Calu3 (cell line): ENCODE measurements at places on chromosomes 3 and 15.
A peak's percentile ranks its signal among the peaks of the same experiment; 100 is the strongest.

DNA sequence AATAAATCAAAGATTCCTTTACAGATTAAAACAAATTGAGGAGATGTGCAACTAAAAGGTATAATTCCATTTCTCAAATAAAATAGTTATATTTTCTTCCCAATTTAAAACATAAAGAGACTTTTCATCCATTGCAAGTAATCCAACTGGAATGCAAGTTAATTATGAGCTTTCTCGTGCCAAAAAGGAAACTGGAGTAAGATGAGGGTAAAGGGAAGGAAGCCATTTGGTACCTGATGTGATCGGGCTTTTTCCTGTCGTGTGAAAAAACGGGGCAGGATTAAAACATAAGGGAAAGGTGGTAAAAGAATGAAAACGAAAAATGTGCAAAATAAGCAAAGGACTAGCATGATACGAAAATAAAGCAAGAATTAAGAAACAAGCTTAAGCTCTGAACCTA lies 41.8 kb upstream of the XXYLT1 start:
- no peak for DNase-seq

DNA sequence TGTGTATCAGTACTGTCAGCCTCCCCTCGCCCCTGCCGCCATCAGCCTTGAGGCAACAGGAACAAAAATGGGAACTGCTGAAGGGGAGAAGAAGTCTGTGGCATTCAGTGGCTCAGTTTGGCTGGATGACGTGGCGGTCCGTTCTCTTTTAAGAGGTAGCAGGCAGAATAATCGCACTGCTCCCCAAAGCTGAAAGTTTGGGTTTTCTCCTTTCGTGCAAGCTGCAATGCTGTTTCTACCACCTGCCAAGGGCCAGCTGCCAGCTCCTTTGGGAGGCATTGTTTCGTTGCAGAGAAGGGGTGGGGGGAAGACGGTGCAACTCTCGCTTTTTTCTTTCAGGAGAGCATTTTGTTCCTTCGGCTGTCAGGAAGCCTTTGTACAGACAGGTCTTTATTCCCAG lies 369.6 kb upstream of the RORA start:
- DNase-seq: no peak

DNA sequence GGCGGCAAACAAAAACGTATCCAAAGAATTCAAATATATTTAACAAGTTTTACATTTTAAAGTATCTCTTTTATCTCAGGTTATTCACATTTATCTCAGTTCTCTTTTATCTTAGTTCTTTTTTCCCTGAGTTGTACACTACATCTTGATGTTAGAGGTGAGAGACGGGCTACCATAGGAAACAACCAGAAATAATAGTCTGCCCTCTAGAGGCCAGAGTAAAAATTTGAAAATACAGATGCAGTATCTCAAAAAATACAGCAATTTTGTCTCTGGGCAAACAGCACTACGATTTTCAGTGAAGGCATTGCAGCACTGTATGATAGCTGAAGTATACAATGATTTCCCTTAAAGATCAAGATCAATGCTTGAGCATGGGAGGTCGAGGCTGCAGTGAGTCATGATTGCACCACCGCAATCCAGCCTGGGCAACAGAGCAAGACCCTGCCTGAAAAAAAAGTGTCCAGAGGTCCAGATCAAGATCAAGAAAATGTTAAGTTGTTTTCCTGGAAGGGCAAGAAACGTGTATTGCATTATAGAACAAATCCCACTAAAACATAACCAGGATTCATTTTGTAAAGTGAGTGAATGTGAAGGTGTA lies 82.6 kb upstream of the ATP11B start:
- no peak for DNase-seq

GRCh38 chr3:125013095-125013494 lies 42.7 kb downstream of the HEG1 start:
- no peak for DNase-seq

GRCh38 chr3:42079701-42080452 lies 11.3 kb upstream of the TRAK1 start:
- DNase-seq: peak; percentile 36

DNA sequence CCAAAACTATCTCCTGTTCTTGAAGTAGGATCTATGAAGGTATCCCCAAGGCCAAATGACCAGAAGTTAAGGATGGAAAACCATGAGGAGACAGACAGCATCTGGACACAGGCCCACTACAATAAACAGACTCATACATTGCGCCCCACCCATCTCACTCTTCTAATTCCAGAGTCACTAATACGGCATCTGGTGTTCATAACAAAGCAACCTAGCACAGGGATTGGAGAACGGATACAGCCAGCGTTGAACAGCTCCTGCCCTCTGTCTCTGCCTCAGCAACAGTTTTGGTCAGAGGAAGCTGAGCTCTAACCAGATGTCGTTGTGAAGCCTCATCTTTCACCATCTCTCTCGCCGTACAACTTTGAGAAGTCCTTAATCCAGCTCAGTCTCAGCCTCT lies 44.5 kb upstream of the CCDC80 start:
- no peak for DNase-seq

GRCh38 chr3:98445949-98446406 lies 17.0 kb upstream of the OR5K1 start:
- no peak for DNase-seq

DNA sequence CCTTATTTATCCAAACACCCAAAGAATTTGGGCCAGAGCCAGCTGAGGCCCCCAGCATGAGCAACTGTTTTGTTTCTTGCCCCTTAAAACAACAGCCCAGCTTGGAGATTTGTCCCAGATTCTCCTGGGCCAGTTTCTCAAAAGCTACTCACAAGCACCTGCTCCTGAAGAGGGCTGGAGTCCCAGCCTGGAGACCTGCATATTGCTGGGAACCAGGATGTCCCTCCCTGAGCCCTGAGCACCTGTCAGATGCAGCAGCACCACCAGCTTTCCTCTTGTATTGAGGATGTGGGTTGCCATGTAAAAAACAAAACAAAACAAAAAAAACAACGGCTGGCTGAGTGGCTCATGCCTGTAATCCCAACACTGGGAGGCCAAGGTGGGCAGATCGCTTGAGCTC lies 7.0 kb upstream of the RFT1 start:
- DNase-seq: no peak

DNA sequence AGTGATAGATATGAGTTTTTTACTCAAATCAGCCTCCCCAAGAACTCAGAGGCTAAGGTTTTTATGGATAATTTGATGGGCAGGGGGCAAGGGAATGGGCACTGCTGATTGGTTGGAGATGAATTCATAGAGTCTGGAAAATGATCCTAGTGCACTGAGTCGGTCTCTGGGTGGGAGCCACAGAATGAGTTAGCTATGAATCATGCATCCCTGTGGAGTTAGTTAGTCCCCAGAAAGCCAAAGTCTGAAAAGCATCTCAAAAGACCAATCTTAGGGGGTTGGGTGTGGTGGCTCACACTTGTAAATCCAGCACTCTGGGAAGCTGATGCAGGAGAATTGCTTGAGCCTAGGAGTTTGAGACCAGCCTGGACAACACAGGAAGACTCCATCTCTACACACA lies 516.1 kb downstream of the AGBL1 start:
- DNase-seq: no peak

- DNase-seq: no peak
Measured at GRCh38 chr3:5499404-5499803, 311.9 kb downstream of the EDEM1 start.

DNA sequence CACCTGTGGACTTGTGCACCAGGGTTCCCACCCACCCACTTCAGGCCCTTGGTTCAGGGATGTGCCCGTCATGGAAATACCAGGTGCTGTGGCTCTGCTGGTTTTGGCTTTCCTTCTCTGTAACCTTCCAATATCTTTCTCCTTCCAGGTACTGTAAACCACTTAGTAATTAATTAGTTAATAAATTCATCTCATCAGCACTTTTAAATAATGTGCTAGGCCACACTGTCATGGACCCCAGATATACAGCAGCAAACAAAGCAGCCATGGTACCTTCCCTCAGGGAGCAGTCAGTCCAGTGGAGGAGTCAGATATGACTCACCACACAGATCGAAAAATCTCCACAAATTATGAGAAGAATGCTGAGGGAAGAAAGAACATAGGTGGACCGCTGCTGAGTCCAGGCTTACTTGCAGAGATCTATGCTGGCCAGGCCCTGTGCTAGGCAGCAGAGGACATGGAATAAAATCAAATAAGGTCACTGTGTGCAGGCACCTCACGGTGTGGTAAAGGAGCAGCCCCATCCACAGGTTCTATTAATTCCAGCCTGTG lies 6.8 kb upstream of the GATA2 start:
- no peak for DNase-seq

GRCh38 chr3:4533489-4534443 lies 40.6 kb downstream of the ITPR1 start:
- DNase-seq: no peak

DNA sequence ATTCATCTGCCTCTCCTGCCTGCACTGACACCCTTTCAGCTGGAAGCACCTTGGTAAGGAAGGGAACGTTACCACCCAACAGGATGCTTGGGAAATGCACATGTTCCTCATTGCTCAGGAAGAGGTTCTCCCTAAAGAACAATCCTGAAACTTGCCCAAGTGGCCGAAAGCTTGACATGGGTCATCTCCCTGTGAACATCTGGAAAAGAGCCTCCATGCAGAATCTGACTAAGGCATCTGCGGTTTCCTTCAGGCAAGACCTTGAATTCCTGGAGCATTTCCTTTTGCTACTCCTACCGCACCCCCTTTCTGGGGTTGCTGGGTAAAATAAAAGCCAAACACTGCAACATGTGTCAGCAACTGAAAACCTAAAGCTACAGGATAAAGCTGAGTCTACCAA lies 68.7 kb upstream of the SNRK start:
- no peak for DNase-seq

- DNase-seq: no peak
Measured at GRCh38 chr15:70447521-70447920, 315.8 kb downstream of the UACA start.

GRCh38 chr3:176247191-176247590 lies 950.1 kb downstream of the TBL1XR1 start:
- no peak for DNase-seq

GRCh38 chr3:36221975-36222374 lies 158.3 kb upstream of the STAC start:
- DNase-seq: no peak

DNA sequence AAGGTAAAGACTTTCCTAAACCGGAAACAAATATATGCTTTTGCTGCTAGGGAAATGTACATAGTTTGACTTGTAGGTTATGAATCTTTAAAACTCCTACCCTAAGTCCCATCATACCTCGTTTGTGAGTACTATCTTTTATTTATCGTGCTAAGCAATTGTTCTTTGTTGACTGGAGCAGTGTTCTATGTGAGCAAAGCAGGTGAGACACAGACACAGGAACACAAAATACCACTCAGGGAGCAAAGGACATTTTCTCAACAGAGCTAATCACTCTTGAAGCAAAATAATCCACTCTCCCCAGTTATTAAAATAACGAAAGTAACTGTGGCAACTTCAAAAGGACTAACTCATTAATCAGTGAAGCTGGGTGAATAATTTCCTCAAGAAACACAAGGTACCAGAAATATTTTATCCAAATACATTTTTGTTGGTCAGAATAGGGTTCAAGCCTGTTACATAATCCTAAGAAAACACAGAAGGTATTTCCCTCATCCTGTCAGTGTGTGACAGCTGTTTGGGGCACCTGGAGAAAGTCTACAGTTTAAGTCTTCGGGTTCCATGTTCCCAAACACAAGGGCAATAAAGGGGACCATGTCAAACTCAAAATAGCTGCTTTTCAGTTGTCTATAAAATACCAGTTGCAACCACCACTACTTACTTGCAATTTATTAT lies 407.7 kb downstream of the FOXP1 start:
- DNase-seq: no peak

- DNase-seq: no peak
Measured at GRCh38 chr3:48738926-48739616, 22.1 kb upstream of the IP6K2 start.

DNA sequence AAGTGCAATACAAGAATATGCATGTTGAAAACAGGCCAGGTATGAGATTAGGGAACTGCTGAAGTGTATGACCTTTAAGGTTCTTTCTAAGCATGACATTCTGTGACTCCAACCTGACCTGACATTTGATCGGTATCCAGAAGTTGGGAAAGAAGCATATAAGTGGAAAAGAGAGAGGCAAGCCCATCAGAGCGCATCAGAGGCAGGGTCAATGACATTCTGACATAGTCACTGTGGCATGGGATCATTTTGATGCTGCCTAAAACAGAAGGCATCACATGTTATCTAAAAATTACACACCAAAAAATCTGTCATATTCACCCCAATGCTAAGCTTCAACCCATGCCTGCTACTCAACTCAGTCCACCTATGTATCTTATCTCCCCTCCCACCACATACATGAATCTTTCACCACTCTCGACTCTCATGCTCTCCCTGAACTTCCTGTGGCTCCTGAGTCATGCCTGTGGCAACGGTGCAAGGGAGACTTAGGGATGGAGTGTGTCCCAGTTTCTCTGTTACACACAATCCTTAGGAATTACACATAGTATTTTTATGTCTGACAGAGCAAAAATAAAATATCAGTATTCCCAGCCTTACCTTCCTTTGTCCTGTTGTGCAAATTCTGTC lies 20.5 kb upstream of the LRRN1 start:
- DNase-seq: no peak

- no peak for DNase-seq
Measured at GRCh38 chr3:25863011-25863415, 73.1 kb downstream of the OXSM start.

GRCh38 chr15:78388865-78389264 lies 48.7 kb downstream of the CRABP1 start:
- no peak for DNase-seq

- no peak for DNase-seq
Measured at GRCh38 chr3:5401002-5401401, 213.5 kb downstream of the EDEM1 start.

DNA sequence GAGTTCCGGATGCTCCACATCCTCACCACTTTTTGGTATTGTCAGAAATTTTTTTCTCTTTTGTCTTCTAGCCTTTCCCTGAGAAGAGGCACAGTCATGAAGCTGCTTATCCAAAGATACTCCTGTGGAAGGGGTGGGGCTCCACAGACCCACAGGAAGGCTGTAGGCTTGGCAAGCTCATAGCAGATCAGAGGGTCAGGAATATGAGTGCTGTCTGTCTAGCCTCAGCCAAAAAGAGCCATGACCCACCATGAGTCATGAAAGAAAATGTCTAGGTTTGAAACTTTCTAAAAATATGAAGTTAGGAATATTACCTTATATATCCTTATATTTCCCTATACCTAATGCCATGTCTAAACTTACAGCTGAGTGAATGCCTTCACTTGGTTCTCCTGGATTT lies 118.2 kb upstream of the THBS1 start:
- DNase-seq: no peak

- no peak for DNase-seq
Measured at GRCh38 chr3:37162501-37163245, 11.7 kb downstream of the LRRFIP2 start.

- DNase-seq: no peak
Measured at GRCh38 chr3:161035711-161036110, 69.4 kb downstream of the B3GALNT1 start.
